ENCODE measurements at places on chromosomes 1 and 21.

GRCh38 chr1:46653405-46653958 is 14.7 kb downstream of the ATPAF1 start:
- DNase-seq: no peak

DNA sequence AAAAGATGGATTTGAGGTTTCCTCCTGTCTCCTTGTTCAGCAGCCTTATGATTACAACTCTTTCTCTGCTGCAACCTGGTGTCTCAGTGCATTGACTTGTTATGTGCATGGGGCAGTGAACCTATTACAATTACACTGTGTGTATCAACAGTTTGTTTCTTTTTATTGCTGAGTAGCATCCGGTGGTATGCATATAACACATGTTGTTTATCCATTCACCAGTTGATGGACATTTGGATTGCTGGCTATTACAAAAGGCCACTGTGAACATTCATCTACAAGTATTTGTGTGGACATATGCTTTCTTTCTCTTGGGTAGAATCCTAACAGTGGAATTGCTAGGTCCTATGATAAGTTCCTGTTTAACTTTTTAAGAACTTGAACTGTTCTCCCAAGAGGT is 65.9 kb downstream of the FMO4 start:
- no peak for DNase-seq

GRCh38 chr1:10851024-10852013 is 54.9 kb upstream of the CASZ1 start:
- DNase-seq: no peak

DNA sequence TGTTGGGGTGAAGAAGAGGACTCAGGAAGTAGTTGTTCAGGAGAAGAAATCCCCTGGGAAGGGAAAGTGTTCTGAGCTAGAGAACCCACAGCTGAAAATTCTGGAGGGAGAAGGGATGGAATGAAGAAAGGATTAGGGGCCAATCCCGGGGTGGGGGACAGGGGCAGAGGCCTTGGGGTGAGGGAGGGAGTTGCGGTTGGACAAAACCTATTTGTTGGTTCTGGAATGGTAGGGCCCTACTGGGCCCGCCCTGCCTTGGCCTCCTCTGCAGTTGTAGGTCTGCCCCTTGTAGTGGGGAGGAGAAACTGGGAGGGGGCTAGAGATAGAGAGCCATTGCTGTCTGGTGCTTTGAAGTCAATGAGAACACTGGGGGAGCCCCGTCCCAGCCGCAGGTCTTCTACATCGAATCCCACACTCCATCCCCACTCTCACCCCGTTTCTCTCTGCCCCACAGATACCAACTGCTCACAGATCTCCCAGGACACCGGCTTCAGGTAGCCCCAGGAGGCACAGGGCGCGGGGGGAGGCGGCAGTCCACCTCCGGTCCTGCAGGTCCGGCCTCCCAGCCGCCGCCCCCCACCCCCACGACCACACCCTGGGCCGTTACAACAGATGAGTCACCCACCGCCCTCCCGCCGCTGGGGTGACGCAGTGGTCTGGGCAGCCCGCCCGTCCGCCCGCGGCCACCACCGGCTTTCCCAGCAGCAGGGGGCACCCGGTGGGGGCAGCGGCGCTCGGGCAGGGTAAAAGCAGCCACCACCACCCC is 1.1 kb downstream of the TAGLN2 start:
- peak; percentile 58 for DNase-seq

GRCh38 chr1:206047271-206047670 is 5.7 kb upstream of the RHEX start:
- no peak for DNase-seq

GRCh38 chr1:19164274-19165015 is 45.6 kb downstream of the UBR4 start:
- no peak for DNase-seq

DNA sequence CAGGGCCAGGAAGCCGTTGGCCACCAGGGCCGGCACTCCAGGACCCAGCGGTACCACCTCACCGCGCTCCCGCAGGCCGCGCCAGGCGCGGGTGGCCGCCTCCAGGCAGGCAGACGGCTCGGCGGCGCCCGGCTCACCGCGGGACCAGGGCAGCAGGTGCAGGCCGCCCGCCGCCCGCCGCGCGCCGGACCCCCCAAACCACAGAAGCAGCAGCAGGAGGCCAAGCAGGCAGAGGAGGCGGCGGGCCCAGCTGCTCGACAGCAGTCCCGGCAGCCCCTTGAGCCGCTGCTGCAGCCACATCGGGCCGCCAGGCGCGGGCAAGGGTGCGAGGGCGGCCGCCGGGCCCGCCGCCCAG is 312 bp downstream of the KIAA2013 start:
- no peak for DNase-seq

DNA sequence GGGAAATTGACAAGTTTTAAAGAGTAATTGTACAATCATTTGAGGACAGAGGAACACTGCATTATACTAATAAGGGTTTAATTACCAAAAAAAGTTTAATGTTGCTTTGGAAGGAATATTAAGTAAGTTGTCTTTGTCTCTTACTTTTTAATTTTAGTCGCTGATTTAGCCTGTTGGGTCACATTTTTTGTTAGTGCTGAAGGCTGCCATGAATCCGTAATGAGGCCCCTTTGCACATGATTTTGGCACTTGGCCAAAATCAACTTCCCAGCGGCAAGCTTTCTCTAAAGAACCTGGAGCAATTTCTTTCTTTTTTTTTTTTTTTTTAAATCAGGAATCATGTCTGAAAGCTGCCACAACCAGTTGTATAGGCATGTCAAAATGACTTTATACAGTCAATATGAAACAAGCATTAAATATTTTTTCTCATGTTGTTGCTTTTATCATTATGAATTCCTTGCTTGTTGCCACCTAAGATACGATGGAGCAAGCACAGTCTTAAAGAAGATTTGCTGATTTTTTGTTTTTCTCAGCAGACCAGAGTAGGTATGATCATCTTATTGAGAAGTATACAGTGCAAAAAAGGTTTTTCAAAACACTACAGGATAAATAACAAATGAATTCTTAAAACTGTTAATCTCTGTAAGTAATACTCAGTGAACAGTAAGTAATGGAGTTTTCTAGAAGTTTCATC is 690.4 kb downstream of the USP25 start:
- no peak for DNase-seq

DNA sequence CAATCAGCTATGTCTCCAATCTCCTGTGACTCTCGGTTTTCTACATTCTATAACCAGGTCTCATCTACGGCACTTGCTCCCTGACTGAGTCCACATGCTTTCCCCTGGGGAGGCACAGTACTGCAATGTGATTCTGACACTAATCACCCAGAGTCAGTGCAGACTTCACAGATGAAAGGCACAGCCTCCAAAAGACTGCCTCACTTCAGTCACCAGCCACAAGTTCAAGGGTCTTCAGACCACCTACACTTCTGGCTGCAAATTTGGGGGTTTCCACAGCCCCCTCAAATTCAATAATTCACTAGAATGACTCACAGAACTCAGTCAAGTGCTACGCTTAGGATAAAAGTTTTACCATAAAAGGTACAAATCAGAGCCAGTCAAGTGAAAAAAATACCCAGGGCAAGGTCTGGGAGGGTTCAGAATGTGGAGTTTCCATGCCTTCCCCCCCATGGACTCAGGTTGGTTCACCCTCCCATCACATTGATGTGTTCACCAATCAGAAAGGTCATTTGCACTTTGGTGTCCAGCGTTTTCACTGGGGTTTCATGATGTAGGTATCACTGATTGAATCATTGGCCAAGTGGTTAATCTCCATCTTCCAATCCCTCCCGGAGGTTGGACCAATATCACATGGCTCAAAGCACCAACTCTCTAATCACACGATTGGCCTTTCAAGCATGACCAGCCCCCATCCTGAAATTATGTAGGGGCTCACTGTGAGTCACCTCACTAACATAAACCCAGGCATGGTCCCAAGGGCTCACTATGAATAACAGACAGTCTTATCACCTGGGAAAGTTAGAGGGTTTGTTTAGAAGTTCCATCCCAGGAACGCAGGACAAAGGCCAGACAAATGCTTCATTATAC is 182.9 kb upstream of the CAMK1G start:
- DNase-seq: no peak

GRCh38 chr1:234833646-234834045 is 223.7 kb upstream of the IRF2BP2 start:
- no peak for DNase-seq

GRCh38 chr1:228058949-228059633 is 23.4 kb upstream of the ARF1 start:
- no peak for DNase-seq

DNA sequence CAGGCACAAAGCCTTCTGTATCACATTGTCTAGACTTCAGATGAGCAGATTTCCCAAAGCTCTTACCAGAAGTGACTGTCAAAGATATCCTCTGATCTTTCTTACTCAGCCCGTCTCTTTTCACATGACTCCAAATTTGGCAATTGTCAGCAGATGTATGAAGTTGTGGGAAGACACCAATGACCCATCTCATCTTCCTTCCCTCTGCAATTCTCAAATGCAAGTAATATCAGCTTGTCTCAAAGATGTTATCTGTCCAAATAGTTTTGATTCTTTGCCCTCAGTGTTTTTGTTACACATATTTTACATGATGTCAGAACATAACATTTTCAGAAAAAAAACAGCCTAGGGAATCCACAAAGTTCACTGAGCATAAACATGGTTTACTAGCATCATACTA is 45.1 kb upstream of the RGS2 start:
- no peak for DNase-seq

- no peak for DNase-seq
Measured at GRCh38 chr1:3419415-3420204, 34.9 kb upstream of the ARHGEF16 start.

GRCh38 chr1:200180821-200181220 is 153.3 kb downstream of the NR5A2 start:
- no peak for DNase-seq

DNA sequence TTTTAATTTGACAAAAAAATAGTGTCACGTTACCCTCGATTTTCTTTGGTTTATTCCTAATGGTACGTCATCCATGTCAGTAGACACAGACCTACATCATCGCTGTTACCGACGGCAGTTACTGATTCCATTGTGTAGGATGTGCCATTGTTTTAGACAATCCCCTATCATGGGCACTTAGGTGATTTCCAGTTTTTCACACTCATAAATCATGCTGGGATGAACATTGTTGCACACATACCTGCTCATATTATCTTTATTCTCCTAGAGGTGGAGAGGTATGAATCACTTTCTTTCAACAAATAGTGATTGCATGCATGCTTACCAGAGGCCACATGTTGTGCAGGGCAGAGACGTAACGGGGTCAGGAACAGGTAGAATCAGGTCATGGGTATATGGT is 79.7 kb upstream of the EFHD2 start:
- no peak for DNase-seq

DNA sequence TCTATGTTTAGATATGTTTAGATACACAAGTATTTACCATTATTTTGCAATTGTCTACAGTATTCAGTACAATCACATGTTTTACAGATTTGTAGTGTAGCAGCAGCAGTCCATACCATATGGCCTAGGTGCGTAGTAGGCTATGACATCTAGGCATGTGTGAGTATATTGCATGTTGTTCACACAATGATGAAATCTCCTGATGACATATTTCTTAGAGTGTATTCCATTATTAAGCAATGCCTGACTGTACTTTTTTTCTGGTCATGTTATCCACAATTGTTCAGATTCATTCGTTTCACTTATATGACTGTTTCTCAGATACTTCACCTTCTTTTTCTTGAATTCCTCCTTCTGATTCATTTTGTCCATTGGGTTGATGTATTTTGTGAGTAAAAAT is 9.9 kb upstream of the BACE2 start:
- DNase-seq: no peak

- DNase-seq: no peak
Measured at GRCh38 chr1:230104395-230105244, 37.6 kb downstream of the GALNT2 start.

- DNase-seq: no peak
Measured at GRCh38 chr1:234602334-234603220, 7.4 kb downstream of the IRF2BP2 start.

DNA sequence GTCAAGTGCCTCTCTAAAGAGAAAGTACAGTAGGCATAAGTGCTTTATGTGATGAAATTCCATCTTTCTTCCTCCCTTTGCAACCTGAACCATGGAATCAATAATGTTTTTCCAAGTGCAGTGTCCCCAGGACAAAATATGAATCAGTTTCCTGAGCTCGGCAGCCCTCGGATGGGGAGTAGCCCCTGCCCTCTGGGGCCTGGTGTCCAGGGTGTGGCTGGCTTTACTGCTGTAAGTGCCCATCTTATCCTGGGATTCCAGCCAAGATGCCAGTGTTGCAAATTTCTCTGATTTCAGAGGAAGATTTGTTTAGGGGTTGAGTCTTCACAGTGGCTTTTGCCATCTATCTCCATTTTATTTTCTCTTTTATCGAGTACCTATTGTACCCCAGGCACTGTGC is 40.5 kb upstream of the SRP9 start:
- DNase-seq: no peak

All from liver (tissue), 10 donors.